ENCODE measurements at places on chromosomes 3 and 15.

GRCh38 chr3:14210843-14211594, 32.4 kb downstream of the LSM3 start:
- DNase-seq = no peak

GRCh38 chr15:65056868-65057548, 10.8 kb downstream of the RASL12 start:
- DNase-seq = no peak

GRCh38 chr3:46609212-46609721, 3.1 kb upstream of the FAM240A start:
- DNase-seq = no peak

DNA sequence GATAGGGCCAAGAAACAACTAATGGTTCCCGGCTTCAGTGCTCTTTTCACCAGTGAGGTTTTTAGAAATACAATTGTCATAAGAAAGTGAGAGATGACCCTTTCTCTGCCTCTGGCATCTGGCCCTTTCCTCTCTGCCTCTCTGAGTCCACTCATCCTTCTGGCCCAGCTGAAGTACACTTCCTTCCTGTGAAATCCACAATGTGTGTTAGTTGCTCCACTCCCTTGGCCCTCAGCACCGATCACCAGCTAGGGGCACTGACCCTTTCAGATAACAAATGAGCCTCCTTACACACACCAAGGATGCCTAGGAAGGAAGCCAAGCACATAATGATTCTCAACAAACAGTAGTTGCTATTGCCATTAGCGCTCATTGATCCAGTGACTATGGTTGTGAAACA, 2.9 kb upstream of the CAV3 start:
- DNase-seq = no peak

GRCh38 chr3:81197386-81197785, 564.1 kb downstream of the GBE1 start:
- no peak for DNase-seq

DNA sequence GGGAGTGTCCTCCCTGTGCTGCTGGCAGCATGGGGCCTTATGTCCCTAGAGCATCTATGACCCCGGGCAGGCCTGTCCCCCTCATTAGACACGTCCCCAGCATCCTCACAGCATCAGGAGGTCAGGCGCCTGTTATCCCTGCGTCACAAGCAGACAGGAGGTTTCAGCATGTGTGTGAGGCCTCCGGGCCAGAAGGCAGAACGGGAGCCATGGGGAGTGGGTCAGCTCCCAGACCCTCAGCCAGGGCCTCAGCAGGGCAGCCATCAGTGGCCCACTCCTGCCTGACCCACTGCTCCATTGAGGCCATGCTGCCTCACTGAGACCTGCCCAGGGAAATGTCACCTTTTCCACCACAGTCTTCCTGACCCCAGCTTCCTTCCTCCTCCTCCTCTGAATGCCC, 71.6 kb downstream of the DNAJB8 start:
- no peak for DNase-seq

- peak; percentile 39 for DNase-seq
Observed at GRCh38 chr3:149579161-149579560, 78.7 kb downstream of the WWTR1 start.

DNA sequence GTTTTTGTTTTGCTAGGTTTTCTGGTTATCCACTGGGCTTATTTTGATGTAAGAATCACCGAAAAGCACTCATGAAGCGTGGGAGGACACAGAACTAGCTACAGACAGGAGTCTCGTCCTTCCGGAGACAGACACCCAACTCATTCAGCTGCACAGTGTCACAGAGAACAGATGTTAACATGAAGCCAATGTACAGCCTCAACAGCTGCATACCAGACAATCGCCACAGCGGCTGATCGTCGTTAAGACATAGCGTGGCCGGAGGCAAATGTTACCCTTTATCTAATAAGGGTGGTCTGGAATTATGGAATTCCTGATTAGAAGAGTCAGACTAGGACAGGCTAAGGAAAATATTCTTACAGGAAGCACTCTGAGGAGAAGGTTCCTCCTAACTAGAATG, 1.1 kb upstream of the PYGO1 start:
- DNase-seq = no peak

DNA sequence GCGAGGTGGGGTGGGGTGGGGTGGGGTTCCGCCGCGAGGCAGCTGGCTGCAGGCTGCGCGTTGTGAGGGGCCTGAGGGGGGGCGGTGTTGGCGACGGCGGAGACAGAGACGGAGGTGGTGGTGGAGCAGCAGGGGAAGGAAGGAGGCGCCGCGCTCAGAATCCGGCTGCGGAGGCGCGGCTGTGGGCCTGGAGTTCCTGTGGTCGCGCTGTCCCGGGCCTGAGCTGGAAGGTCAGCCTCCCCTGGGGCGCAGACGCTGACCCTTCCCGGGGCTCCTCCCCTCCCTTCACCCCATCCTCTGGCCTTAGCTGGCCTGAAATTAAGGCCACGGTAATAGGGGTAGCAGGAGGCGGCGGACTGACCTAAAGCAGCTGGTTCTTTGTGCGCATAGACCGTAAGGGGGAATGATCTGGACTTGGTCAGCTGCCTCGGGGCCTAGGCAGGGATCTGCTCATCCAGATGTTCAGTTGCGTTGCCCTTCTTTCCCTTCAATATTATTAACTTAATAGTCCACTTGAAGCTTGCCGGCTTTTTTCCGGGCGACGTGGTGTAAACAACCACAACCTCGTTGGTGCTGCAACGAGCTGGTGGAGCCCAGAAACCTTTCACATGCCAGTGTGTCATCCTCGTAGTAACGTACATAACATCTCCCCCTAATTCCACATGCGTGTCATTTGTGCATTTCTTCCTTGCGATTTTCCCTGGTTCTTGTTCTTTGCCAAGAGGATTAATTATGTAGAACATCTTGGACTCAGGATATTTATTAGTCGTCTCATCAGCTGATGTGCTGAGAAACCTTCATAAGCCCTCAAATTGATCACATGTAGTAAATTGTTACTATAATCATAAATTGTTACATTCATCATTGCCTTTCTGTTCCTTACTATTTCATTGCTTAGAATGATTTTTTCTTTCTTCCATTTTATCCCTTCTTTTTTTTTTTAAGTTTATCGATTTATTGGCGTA, 626 bp downstream of the SEC62 start:
- DNase-seq = peak; percentile 51

- DNase-seq = peak; percentile 29
Observed at GRCh38 chr3:119293105-119293870, 895 bp upstream of the ARHGAP31 start.

DNA sequence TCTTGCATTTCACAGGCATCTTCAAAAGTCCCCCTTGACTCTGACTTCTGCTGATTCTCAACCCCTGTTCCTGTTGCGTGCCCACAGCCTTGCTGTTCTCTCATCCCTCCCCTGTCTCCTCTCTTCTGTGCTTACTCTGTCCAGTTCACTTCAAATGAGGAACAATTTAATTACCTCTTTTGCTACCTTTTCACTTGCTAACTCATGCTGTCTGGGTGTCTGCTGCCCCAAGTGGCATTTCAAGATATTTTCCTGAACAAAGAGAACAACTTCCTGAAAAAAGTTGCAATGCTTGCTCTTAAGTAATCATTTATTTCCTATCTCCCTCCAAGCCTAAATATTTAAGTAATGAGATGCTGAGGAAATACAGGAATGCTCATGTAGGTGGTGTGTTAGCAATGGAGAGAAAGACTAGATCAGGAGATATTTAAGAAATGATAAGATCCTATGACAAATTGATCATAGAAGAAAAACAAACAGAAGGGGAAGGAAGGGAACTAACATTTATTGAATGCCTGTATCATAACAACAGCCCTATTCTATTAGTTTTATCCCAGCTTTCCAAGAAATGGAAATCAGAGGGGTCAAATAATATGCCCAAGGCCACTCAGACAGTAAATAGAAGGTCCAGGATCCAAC, 42.2 kb downstream of the SV2B start:
- peak; percentile 60 for DNase-seq

DNA sequence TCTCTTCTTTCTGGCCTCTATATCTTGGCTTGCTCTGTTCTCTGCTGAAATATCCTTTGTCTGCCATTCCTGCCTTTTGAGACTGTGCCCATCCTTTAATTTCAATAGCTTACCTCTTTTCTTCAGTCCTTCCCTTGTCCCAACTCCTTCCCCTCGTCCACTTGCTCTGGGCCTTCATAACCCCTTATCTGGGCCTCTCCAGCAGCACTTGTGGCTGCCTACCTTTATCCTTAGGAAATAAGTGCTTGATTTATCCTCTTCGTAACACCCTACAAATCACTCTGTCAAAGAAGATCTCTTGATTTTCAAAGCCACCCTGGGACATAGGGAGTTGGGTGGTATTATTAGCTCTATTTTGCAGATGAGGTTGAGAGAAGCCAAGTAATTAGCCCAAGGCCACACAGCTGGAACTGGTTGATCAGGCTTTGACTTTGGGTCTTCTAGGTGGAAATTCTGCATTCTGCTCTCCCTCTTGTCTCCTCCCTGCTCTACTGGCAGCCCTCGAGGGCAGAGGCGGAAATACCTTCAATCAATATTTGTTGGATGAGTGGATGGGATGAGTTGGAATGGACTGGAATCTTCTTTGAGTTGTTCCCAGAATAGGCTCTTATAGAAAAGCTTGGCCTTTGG, 84.0 kb upstream of the TLE3 start:
- DNase-seq = no peak

GRCh38 chr3:33132019-33132360, 18.2 kb downstream of the CRTAP start:
- DNase-seq = no peak

GRCh38 chr3:59609657-59610348, 560.0 kb upstream of the CFAP20DC start:
- DNase-seq = no peak

- DNase-seq = peak; percentile 82
Observed at GRCh38 chr15:26889298-26889898, 22.5 kb downstream of the GABRA5 start.

GRCh38 chr3:156978481-156978961, 152.4 kb downstream of the LEKR1 start:
- DNase-seq = no peak

- no peak for DNase-seq
Observed at GRCh38 chr3:129611812-129612533, 5.5 kb upstream of the PLXND1 start.

- no peak for DNase-seq
Observed at GRCh38 chr15:57705746-57706404, 639 bp upstream of the POLR2M start.

GRCh38 chr3:147915057-147915456, 505.9 kb downstream of the ZIC1 start:
- no peak for DNase-seq

- no peak for DNase-seq
Observed at GRCh38 chr15:95304947-95305400, 1025.5 kb upstream of the NR2F2 start.

GRCh38 chr3:48845170-48845569, 2.5 kb downstream of the PRKAR2A start:
- no peak for DNase-seq
